ENCODE measurements at places on chromosomes 1 and 21.

DNA sequence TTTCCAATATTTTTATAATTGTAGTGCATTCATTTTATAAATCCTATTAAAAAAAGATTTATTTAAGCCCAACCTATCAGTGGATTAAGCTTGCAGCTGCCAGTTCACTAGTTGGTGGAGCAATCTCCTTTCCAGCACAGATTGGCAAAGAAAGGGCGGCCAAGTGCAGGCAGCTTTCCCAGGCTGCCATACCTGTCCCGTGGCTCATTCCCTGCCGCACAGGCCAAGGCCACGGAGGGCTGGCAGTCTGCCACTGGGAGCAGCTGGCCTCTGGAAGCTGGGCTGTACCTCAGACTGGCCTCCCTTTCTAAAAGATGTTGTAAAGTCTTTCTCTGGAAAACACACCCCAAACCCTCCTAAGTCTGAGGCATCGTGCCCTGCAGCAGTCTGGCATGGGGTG, 74.2 kb downstream of the SIM2 start:
- no peak for DNase-seq

DNA sequence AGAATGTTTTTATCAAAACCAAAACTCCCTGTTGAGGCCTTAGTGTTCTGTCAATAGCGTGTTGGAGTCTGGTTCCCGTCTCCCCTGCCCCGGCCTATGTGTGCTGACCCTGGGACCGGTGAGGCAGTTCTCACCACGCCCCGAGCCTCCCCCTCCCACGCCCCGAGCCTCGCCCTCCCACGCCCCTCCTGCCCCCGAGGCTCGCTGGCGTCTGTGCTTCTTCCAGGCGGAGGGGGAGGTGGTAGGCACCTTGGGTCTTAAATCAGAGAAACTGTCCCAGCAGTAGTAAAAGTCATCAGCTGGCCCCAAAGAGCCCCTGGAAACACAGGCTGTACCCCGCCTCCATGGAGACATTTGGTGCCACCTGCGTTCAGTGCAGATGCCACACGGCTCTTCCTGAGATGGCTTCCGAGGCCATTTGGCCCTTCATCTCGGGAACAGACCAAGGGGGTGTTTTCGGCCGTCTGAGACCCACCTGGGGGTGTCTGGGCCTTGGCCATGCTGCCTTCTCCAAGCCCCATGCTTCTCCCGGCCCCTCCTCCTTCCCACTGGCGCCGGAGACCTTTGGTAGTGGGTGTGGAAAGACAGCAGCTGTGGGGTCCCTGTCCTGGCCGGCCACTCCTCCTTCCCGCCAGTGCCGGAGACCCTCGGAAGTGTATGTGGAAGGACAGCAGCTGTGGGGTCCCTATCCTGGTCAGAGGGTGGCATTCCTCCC, 44.7 kb downstream of the SKI start:
- DNase-seq, result no peak

DNA sequence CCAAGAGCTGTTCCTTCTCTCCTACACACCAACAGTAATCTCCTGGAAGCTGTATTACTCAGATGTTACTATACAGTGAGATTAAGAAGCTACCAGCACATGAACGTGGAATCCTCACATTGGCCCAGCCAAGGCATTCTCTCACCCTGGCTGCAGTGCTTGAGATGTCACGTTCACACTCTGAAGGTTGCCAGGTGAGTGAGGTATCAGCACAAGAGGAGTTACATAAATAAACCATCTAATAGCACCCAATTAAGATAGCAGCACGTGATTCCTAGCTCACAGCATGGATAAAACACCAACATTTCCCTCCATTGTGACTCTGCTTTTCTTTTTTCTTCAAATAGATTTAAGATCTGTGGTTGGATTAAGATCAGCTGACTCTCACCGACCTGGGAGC, 182.8 kb downstream of the PLPP3 start:
- no peak for DNase-seq

- peak; percentile 33 for DNase-seq
These were observed 660 bp downstream of the GCLM start for GRCh38 chr1:93908394-93909145.

- DNase-seq, result peak; percentile 25
These were observed 15.6 kb upstream of the SLC45A1 start for GRCh38 chr1:8302081-8302956.

- DNase-seq, result no peak
These were observed 56.6 kb upstream of the C1orf174 start for GRCh38 chr1:3956527-3957170.

DNA sequence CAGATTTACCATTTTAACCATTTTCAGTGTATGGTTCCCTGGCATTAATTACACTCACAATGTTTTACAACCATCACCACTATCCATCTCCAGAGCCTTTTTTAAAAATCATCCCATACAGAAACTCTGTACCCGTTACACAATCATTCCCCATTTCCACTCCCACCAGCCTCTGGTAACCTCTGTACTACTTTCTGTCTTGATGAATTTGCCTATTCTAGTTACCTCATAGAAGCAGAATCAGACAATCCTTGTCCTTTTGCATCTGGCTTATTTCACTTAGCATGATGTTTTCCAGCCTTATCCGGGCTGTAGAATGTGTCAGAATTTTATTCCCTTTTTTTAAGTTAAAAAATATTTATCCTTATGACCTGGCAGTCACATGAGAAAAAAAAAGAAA, 33.0 kb downstream of the PGM1 start:
- no peak for DNase-seq
